Fibroblast of skin of abdomen (primary cell): ENCODE measurements at places on chromosomes 6 and 20.
A peak's percentile ranks its signal among the peaks of the same experiment; 100 is the strongest.

DNA sequence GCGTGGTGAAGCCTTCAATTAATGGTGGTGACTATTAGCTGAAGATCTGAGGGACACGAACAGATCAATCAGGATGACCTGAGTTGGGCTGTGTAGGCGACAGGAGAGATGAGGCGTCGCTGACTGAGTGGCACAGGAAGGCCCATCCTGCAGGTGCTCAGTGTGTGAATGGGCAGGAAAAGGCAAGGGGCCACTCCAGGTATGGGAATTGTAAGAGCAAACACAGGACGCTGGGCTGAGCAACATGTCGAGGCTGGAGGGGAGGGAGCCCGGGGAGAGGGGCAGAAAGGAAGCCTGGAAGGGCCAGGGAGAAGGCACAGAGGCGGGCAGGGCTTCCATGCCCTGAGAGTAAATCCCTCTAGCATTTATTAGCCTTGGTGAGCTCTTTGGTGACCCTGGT, 151.0 kb downstream of the VEGFA start:
- DNase-seq, result no peak

DNA sequence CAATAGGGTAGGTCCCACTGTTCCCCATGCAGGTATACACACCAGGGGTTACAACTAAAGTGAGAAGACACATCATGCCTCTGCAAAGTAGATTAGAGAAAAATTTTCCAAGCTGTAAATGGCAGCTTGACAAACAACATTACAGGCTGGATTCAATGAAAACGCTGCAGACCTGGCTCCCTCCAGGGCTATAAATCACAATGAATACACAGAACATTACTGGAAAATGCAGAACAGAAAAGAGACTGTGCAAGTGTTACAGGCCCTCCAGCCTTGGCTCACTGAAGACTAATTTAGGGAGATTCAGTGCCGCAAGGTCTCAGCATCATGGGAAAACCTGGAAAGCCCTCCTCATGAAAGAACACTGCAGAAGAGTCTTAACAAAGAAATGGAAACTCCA, 207.8 kb downstream of the KHDC1L start:
- no peak for DNase-seq

DNA sequence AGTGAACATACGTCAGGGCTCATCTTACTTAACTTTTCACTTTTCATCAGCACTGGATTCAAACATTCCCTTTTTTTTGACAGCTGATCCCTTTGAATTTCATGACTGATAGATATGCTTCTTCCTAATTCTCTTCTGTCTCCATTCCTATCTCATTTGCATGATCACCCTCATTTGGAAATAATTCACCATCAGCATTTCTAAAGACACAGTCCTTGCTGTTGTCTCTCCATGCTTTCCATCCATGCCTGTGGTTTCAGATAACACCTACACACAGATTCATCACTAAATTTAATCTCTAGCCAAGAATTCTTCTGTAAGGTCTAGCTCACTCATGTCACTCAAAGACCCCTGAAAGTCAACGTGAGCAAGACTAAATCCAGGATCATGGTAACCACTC, 228.4 kb upstream of the BTBD3 start:
- no peak for DNase-seq

GRCh38 chr6:11414176-11414963, 123.2 kb upstream of the TMEM170B start:
- DNase-seq, result no peak

DNA sequence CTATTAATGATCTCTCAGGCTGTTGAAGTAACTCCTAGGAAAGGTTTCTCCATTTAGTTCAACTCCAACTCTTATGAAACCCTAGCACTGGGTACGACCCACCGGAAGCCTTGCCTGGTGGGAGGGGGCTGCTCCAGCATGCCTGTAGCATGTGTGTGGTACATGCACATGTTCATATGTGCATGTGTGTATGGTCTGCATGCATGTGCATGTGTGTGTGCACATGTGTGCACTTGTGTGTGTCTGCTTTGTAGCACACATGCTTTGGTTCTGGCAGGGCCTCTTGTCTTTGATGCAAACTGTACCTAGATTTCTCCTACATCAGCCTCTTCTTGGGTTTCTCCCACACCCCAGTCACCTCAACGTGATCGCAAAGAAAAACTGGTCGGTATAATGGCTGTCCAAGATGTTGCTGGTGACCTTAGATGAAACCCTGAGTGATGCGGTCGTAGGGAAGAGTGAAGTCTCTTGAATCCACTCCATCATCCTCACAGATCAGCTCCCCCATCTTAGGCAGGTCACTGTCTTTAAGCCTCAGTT, 193.5 kb downstream of the MYLK4 start:
- DNase-seq, result no peak

- DNase-seq, result peak; percentile 70
These were observed 13.2 kb upstream of the TFB1M start for GRCh38 chr6:155327326-155328073.

DNA sequence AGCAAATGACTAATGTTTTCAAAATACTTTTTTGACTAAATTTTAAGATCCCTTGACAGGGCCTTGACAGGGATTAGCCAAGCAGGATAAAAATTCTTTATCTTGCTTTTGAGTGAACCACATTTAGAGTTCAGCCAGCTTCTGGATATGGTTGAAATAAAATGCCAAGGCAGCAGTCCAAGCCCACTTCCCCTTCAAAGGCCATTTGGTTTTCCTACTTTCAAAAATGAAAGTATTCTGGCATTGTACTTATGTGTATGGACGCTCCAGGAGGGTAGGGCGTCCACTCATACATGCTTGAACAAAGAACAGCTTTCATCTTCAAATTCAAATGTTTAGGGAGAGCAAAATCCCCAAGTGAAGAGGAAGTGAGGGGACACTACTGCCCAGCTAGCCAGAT, 82.3 kb upstream of the BCLAF1 start:
- peak; percentile 14 for DNase-seq

DNA sequence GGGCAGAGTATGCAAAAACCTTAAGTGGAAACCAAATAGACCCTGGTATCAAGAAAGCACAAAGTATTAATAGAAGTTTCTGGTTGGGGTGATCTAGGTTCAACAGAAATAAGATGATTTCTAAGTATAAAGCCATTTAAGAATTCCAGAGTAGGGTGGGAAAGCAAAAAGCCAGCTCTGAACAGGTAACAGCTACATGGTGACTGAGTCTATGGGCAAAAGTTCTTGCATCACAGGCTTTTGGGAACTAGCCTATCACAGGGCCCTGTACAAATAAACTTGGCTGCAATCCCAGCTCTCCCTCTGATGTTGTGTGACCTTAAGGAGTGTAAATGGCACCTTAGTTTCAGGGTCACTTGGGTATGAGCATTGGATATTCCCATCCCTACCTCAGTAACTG, 5.5 kb downstream of the TCF19 start:
- DNase-seq, result no peak

DNA sequence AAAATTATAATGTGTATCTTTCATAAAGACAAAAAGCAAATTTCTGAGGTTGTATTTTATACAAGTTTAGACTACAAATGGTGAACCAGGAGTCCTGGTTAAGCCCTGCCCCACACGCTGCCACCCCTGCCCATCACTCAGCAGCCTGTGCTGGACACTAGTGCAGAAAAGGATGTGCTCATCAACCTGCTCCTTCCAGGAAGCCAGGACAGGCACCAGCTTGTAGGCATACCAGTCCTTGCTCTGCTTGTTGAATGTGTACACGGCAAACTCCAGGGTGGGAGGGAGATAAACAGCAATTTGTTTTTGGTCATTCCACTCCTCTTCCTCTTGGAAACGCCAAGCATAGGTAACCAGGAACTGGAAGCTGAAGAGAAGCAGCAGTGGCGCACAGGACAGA, 18.1 kb downstream of the CST9L start:
- no peak for DNase-seq

DNA sequence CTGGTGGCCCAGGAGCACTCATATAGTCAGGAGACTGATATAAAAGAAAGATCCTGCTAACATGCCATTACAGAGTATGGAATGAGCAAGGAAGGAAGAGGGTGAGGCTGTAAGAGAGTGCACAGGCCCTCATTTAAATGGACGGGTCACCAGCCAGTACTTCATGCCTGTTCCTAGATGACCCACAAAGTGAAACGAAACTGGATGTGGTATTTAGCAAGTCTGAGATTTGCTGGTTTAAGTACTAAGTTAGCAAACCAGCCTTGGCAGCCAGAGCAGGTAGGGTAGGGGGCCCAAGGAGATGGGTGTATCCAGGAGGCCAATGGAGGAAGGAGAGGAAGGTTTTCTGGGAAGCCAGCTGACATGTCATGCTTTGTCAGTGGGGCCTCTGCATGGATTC, 15.9 kb downstream of the NT5E start:
- no peak for DNase-seq

DNA sequence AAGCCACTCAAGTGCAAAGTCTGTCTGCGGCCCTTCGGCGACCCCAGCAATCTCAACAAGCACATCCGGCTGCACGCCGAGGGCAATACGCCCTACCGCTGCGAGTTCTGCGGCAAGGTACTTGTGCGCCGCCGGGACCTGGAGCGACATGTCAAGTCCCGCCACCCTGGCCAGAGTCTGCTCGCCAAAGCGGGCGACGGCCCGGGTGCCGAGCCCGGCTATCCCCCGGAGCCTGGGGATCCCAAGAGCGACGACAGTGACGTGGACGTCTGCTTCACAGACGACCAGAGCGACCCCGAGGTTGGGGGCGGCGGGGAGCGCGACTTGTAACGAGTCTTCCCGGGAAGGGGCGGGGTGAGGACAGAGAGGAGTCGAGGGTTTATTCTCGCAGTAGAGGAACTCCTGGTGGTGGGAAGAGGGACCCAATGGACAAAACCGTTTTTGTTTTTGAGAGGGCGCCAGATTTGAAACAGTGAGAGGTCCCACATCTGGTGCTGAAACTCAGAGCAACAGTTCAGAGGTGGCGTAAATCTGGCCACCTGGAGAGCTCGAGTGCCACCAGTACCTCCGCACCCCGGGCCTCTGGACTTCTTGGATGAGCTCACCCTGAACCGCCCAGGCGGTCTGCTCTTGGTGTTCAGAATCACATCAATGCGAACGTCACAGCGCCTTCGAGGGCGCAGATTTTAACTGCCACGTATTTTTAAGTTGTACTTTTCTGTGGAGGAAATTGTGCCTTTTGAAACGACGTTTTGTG, 8.0 kb downstream of the PRDM13 start:
- DNase-seq, result no peak

DNA sequence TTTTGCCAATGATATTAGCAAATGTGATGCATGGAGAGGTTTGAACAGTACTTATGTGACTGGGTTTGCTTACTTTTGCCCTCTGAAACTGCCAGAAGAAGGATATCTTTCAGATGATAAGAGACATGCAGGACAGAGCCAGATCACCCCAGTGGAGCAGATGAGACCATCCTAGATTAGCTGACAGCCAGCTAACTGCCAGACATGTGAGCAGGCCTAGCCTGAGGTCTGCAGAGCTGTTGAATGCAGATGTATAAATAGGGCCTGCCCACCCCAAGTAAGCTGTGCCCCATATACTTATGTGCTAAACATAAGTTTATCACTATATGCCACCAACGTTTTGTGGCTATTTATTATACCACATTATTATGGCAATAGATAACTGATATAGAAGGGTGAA, 5.9 kb downstream of the ZSCAN31 start:
- no peak for DNase-seq

GRCh38 chr6:155188707-155189496, 74.9 kb upstream of the CLDN20 start:
- peak; percentile 96 for DNase-seq

DNA sequence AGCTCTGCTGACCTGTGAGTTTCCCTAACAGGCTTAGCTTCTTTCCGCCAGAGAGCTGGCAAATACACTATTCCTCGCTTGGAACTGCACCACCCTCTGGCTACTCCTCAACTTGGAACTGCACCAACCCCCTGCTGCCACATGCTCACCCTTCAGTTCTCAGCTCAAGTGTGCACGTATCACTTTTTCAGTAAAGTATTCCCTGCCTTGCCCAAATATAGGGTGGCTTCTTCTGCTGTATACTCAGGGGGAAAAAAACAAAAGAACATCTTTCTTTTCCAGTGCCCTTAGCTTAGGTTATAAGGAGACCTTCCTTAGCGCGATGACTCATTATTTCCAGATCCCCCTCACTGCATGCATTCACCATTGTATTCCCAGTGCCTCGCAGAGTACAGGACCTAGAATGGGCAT, 21.2 kb downstream of the GNAS-AS1 start:
- DNase-seq, result no peak

GRCh38 chr20:5822569-5822968, 72.4 kb downstream of the SHLD1 start:
- DNase-seq, result no peak

GRCh38 chr6:54846243-54846856, at the start of gene FAM83B:
Gene FAM83B, plus strand, starts transcription at chr6:54846771. Its CDS starts 23,476 bp downstream, at chr6:54870247.
- no peak for DNase-seq

DNA sequence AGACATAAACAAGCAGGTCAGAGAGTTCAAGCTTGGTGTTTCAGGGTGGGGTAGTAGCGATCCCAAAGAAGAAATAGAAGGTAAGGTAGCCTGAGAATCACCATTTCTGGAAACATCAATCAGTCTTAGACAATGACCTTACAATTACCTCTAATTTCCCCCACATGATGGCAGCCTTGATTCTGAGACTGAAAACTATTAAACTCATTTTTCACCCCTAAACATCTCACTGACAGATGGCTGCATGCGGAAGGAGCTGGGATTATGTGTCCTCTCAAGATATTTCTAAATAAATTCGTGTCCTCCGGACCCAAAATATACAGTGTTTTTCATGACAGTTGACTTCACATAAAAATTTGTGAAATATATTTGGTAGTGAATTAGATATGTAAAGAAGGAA, 61.0 kb downstream of the KIF6 start:
- no peak for DNase-seq

GRCh38 chr6:36066817-36067216, 39.2 kb downstream of the MAPK14 start:
- no peak for DNase-seq

GRCh38 chr6:122817358-122817757, 28.3 kb downstream of the SMPDL3A start:
- DNase-seq, result no peak

DNA sequence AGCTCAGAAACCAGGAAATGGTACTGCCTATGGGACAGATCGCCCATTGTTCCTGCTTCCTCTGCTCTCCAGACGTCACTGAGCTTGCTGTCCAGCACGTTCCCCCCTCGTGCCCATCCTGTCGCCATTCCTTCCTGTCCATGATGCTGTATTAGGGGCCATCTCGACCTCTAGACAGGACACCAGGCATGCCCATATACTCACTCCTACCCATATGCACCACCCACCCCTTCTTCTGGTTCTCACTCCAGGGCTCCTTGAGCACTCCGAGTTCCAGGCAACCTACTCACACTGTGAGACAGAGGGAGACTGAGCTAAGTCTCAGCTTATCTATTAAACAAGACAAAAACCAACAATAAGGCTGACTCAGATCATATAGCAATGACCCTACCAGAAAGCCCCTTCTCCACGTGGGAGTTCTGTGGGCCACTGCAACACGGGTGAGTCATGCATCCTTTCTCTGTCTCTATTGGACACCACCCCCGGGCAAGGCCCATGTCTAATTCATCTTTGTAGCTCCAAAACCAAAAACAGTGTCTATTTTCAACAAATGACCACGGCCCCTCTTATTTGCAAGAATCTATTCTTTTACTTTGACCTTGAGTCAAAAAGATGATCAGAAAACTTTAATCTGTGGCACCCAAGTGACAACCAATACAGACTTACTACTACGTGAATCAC, 65.7 kb downstream of the PSMG4 start:
- DNase-seq, result peak; percentile 89
